ENCODE measurements at places on chromosomes 2 and 18.

GRCh38 chr2:99382143-99382542 lies 45.0 kb downstream of the EIF5B start:
- DNase-seq, result no peak

GRCh38 chr2:15195813-15196212 lies 365.3 kb downstream of the NBAS start:
- no peak for DNase-seq

- DNase-seq, result no peak
These were observed 114.9 kb downstream of the CD8B2 start for GRCh38 chr2:106602042-106602441.

GRCh38 chr2:26745609-26746327 lies 18.3 kb upstream of the SLC35F6 start:
- peak; percentile 88 for DNase-seq

- DNase-seq, result no peak
These were observed 487.2 kb downstream of the BCL11A start for GRCh38 chr2:60066096-60066839.

GRCh38 chr18:51132256-51132935 lies 65.1 kb downstream of the MEX3C start:
- no peak for DNase-seq

GRCh38 chr2:54480025-54480424 lies 23.9 kb downstream of the SPTBN1 start:
- DNase-seq, result no peak

DNA sequence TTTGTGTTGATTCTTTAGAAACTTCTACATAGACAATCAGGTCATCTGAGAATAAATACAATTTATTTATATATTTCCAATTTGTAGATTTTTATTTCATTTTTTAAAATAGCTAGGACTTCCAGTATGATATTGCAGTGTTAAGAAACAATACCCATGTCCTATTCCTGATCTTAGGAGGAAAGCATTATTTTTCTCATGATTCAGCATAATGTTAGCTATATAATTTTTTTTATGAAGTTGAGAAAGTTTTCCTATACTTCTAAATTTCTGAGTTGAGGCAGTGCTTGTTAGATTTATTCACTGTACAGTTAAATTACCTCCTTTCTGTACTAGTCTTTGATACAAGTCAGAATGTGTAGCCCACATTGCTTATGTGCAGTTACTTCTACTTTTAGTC lies 595.7 kb upstream of the HS6ST1 start:
- DNase-seq, result no peak

DNA sequence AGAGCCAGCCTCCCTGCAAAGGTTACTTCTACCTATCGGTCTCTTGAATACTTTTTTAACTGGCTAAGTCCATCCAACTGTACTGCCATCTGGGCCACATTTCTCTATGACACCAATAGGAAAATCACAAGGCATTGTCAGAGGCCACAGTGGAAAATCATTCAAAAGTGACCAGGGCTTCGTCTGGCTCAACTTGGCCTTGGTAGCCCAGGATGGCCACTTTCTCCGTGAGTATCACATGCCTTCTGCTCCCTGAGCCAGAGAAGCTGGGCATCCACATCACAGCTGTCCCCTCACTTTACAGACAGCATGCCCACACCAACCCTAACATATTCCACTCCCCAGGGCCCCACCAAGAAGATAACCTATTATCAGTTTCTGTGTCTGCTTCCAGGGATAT lies 5.8 kb downstream of the CIB4 start:
- no peak for DNase-seq

DNA sequence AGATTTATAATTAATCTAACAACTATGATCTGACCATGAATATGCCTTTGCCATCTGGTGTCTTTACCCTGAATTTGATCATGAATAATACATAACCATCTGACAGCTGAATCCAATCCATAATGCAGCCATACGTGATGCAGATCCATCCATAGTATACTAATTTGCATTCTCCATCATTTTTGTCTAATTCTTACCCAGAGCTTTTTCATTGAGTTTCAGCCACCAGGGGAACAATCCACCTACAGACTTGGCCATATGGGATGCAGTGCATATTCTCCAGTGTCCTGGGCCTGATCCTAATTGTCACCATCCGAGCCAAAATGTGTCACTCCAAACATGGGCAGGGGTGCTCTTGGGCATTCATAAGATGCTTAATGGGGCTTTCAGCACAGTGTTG lies 227.2 kb upstream of the CRIM1 start:
- no peak for DNase-seq

Data from hematopoietic multipotent progenitor cell treated with erythropoietin and hydrocortisone succinate and interleukin-3 and kit ligand, for 4 days (in vitro differentiated cells).